ENCODE measurements at places on chromosomes 4 and X. TPM values are rescaled to one million over a fixed set of nuclear protein-coding genes. Genes with fewer than 3 reads are reported as not detected.

DNA sequence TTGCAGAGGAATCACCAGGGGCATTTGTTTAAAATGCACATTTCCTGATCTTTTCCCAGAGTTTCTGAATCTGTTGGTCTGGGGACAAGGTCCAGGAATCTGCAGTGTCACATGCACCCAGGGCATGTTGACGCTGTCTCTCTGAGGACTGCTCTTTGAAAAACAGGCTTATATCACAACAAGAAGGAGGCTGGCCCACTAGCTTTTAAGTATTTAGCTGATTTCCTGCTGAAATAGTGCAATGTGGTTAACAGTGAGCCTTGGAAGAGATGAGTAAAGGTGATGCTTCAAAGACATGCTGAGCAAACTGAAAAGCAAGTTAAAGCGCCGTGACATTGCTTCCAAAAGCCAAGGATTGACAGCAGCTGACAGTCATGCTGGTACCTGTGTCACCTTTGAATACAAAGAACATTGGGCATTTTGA lies 18.6 kb upstream of the SEPSECS start:
- peak; percentile 38 for DNase-seq
- H3K27me3 ChIP-seq: no peaks in the 10 kb centered on the region
- H3K4me3 ChIP-seq: no peak overlapping the region
- no peaks in the 10 kb centered on the region for H3K36me3 ChIP-seq
- H3K4me1 ChIP-seq: peaks cover 9% of the 10 kb centered on the region

DNA sequence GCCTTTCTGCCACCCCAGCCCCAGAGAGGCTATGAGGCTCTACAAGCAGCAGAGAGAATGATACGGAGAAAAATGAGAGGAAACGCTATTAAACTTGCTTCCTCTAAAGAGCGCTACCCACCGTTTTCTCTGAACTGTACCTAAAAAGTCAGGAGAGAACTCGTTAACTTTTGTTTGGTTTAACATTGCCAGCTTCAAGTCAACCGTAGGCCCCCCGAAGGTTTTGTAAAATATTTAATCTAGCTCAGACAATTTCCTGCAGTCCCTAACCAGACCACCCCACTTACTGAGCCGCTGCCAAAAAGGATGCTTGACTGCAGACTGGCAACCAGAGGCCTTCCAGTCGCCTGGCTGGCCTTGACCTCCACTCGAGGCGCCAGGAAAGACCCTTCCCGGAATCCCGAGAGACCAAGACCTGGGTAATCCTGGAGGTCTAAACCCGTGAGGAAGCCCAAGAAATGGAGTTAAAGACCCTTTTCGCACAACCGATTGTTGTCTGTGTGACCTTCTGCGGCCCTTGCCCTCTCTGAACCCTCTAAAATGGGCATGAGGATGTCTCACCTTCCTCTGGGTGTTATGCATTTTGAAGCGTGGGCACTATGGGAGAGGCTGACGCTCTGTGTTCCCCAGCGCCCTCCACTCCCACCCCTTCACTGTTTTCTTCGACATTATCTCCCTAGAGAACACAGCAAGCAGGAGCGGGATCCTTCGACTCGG lies 86.3 kb downstream of the BCOR start:
- DNase-seq: no peak
- no peak overlapping the region for H3K4me3 ChIP-seq
- peaks cover 3% of the 10 kb centered on the region for H3K27me3 ChIP-seq

GRCh38 chr4:15535599-15535998 lies 65.9 kb downstream of the CC2D2A start:
- H3K4me1 ChIP-seq: no peaks in the 10 kb centered on the region
- H3K36me3 ChIP-seq: peaks cover 4% of the 10 kb centered on the region
- no peak overlapping the region for H3K27ac ChIP-seq

DNA sequence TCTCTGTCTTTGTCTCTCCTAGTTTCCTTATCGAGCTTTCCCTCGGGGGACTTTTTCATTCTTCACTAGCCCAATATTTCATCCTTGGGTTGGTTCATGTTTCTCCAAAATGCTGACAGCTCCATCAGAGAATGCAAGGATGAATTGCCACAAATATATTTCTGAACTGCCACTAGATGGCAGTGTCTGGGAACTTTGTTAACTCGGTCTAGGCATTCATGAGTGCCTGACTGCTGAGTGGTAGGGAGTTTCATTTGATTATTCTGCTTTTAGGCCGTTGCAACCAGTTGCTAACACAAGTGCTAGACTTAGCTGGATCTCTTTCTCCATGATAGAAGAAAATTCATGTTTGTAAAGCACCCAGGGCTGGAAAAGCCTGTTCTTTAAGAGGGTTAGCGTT lies 73.5 kb upstream of the RAP2C start:
- H3K27ac ChIP-seq: no peak overlapping the region
- no peaks in the 10 kb centered on the region for H3K4me1 ChIP-seq
- H3K36me3 ChIP-seq: no peaks in the 10 kb centered on the region
- no peaks in the 10 kb centered on the region for H3K27me3 ChIP-seq
- DNase-seq: no peak
- no peak overlapping the region for H3K4me3 ChIP-seq

The SLC2A9 gene
- total RNA-seq: 19.6 TPM

The ZNF280C gene
- 1.3 TPM for total RNA-seq

The FDCSP gene
- not detected for total RNA-seq
